ENCODE measurements at places on chromosomes 6 and 20.

DNA sequence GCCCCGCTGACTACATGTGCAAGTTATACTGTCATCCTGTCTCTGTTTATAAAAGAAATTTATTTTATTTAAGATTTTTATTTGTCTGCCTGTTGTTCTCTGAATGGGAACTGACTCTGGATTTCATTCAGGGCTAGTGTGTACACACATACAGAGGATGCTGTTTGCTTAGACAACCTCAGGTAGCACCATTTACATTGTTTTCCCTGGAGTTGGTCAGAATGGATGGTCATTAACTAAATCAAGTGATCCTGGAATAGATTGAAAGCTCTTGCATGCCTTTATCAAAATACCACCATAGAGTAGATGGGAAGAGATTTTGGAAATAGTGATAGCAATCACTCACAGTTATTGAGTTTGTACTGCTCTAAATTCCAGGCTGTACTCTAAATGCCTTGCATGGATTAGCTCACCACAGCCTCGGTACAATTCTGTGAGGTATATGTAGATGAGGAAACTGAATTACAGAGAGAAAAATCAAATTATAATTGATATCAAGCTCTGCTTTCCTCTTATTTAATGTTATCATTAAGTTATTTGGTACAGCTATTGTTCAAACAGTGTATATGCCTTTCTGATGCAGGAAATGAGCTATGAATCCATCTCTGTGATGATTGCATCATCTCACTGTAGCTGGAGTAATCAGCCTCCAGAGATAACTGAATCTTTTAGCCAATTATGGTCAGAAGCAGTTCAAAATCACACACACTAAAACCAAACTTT is 51.9 kb downstream of the RNF217 start:
- no peak for DNase-seq

- no peak for DNase-seq
These were observed 118.7 kb upstream of the GJE1 start for GRCh38 chr6:142013875-142014495.

- no peak for DNase-seq
These were observed 53.5 kb upstream of the APCDD1L start for GRCh38 chr20:58568483-58569240.

GRCh38 chr6:52994839-52995088 is 320 bp downstream of the GSTA4 start:
- no peak for DNase-seq

DNA sequence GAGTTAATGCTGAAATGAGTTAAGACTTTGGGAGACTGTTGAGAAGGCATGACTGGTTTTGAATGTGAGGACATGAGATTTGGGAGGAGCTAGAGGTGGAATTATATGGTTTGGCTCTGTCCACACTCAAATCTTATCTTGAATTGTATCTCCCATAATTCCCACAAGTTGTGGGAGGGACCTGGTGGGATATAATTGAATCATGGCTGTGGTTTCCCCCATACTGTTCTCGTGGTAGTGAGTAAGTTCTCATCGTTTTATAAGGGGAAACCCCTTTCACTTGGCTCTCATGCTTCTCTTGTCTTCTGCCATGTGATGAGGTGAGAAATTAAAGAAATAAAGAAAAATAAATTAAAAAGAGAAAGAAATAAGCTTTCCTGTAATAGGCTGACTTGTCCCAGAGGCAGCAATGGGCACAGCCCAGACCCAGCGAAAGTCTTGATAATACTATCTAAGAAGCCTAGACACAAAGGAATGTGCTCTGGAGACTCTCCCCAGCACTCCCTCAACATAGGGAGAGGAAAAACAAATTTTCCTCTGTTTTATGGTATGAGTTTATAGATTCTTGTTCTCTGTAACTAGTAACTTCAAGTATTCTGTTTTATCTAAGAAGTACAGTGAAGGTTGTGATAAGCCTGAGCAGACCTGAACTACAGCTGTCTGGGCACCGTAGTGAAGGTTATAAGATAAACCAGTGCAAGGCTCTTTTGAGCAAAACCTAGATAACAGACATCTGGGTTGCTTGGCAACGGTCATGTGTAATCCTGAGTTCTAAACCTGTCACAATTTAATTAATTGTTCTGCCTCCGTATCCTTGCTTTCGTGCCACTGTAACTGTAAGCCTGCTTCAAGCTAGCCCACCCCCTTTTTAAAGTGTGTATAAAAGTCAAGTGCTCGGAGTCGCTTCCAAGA is 88.9 kb upstream of the ECI2 start:
- no peak for DNase-seq

DNA sequence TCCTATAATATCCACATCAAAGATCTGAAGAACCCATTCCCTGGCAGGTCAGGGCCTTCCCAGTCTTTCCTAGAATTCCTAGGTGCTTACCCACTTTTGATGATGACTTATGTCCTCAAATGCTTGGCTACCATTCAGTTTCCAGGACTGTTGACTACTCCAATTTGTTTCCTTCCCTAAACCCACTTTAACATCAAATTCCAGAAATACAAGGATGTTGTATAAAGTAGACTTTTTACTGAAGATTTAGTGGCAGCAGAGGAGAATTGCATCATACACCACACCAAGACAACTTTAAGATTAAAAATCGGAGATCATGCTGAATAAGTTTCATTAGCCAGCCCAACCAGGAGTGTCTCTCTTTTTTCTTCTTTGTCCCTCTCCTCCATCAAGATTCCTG is 203.3 kb upstream of the LAMP5 start:
- no peak for DNase-seq

DNA sequence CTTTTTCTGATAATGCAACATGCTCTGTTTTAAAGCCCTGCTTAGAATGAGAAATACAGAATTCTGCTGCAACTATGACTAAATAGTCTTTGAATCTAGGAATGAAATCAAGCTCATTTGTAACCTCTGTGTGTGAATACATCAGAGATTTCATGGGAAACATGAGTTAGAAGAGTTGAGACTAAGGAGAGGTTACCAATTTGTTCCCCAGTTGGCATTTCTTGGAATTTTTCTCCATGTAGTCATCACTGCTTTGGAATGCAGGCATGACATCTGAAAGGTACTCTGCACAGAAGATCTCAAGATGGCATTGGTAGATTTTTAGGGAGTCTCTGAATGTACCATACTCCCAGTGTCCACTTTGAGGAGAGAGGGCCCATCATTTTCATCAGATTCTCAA is 237.2 kb downstream of the TFAP2A start:
- no peak for DNase-seq

DNA sequence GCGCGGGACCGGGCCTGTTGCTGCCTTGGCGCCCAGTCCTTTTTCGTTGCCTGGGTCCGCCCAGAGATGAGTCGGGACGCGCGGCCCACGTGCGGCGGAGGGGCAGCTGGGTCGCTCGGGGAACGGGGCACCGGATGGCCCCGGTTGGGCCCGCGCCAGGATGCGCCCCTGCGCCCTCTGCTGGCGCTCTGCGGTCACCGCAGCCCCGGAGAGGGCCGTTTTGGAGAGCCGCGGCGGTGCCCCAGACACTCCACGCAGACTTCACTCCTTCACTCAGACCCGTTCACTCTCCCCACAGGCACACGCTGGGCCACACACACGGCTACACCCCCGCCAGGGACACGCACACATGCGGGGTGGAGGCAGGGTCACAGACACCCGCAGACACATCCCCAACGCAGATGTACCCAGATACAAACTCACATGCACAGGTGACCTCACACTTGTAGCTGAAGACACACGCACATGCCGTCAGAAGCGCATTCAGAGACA is 38.8 kb downstream of the SRC start:
- peak; percentile 54 for DNase-seq

DNA sequence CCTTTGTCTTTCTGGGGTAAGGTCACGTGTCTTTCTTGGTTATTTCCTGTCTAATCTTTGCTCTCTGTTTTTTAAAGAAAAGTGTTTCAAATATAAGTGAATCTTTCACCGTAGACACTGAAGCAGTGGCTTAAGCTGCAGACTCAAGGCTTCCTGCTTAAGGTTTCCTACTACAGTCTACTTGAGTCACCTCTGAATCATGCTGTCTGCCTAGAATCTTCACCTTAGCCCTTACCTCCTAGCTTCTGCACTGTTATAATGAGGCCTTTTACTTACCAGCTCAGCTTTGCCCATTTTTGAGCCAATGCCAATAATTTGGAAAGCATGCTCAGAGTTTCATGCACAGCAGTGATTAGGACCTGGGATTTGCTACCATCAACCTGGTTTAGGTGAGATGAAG is 30.6 kb downstream of the ADGRF4 start:
- no peak for DNase-seq

GRCh38 chr20:50409495-50409894 is 100.7 kb upstream of the PTPN1 start:
- no peak for DNase-seq

- DNase-seq: no peak
These were observed 59.3 kb downstream of the UBE3D start for GRCh38 chr6:83006270-83006905.

DNA sequence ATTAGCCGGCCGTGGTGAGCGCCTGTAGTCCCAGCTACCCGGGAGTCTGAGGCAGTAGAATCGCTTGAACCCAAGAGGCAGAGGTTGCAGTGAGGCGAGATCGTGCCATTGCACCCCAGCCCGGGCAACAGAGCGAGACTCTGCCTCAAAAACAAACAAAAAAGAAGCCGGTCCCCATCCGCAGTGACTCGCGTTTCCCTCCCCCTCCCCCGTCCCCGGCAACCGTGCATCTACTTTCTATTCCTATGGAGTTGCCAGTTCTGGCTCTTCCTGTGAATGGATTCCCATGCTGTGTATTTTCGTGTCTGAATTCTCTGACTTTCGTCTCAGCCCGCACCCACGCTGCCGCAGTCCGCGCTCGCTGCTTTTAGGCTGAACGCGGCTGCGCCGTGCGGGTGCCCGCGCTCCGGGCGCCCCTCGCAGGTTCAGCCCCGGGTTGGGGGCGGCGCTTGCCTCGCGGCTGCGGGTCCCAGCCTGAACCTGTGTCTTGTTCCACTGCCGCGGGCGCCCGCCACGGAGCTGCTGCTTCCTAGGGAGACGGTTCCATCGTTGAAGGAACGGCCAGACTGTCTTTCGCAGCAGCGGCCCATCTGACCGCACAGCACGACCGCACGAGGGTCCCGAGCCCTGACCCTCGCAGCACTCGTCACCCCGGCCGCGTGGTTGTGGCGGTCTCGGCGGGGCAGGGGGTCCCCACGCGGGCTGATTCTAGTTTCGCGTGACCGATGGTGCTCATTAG is 1.1 kb upstream of the MRGBP start:
- DNase-seq: peak; percentile 40

DNA sequence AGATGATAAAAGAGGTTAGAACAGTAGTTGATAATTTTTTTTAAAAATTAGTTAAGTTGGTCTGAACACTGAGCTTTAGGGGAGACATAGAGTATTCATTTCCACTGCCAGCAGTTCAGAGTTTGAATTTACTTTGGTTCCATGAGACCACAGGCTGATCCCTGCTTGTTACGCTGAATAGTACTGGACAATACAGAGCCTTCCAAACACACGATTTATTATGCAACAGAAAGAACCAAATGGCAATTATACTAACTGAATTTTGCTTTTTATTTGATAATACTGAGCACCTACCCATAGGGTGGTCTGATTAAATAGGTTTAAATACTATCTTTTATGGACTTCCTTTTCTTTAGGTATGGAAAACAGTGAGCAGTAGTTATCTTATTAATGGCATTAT is 111.4 kb downstream of the POPDC3 start:
- no peak for DNase-seq

GRCh38 chr6:2225422-2226392 is 19.7 kb downstream of the GMDS start:
- no peak for DNase-seq

- DNase-seq: no peak
These were observed 158.3 kb downstream of the DLL1 start for GRCh38 chr6:170132561-170132991.

DNA sequence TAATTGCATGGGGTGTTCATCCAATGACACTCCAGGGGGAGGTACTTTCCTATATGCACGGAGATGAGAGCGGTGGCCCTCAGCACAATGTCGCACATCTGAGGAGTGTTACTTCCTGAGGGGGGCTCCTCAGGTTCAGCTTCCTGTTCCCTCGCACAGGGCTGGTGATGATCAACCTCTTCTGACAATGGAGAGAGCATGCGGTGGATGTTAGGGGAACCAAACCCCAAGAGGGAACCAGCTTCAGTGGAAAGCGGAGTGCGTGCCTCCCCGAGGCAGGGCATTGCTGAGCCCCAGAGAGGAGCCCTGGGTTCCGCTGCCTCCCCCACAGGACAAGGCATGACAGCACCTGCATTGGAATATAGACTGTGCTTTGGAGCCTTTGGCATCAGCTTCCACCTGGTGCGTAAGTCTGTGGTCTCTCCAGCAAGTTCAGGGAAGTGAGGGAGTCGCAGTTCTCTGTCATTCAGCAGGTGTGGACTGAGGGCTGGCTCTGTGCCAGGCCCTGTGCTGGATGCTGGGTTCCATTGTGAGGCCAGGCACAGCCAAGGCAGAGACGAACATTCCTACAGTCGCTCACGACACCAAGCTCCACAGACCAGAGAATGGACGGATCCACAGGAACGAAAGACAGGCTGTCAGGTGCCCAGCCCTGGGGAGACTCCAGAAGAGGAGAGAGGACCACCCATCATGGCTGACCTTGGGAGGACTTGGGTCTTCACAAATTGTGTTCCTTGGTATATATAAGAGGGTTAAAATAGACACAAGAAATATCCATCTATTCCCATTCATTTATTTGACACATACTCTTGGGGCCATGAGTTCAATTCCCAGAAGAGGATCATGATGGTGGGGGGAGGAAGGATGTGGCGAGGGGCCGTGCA is 3.9 kb upstream of the ZNF831 start:
- DNase-seq: peak; percentile 45

GRCh38 chr20:51639206-51639832 is 96.8 kb upstream of the NFATC2 start:
- DNase-seq: peak; percentile 20

- DNase-seq: no peak
These were observed 216.1 kb downstream of the FOXA2 start for GRCh38 chr20:22368235-22368634.

DNA sequence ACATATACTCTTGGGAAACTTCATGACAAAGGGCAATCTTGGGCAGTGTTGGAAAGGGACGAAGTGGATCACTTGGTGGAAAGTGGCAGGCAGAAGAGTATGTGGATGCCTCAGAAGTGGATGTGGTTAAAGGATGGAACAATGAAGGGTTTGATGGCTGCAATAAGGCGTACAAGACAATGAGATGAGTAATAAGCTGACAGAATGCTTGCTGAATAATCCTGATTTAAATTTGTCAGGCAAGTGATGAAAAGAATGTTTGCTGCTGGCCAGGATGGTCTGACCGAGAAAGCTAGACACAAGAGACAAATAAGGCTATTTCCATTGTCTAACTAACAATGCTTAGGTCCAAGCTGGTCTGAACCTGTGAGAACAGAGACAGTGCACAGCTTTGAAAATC is 61.6 kb upstream of the CEP85L start:
- no peak for DNase-seq

DNA sequence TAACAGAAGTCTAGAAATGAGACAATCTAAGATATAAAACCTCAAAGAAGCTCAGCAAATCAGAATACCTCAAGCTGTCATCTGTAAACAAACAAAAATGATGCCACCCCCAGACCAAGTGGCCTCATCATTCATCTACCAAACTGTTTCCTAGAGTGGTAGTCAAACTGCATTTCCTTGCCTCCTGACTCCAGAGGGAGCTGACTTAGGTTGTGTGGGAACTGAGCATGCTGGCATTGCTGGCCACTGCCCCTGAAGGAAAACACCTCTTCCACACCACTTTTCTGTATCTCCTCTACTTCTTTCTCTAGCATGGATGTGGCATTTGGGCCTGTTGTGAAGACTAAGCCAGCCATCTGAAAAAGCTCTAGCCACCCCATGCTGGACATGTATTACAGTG is 56.3 kb downstream of the ZHX3 start:
- DNase-seq: no peak

GRCh38 chr20:15711177-15711576 is 862.1 kb downstream of the KIF16B start:
- DNase-seq: no peak

GRCh38 chr6:90263633-90264032 is 33.0 kb downstream of the BACH2 start:
- no peak for DNase-seq
